ENCODE measurements at places on chromosomes 7 and 10.

GRCh38 chr7:85292908-85293576, 106.2 kb upstream of the SEMA3D start:
- no peak for DNase-seq

- DNase-seq, result peak; percentile 71
These were observed 144.0 kb upstream of the RET start for GRCh38 chr10:42932735-42933447.

GRCh38 chr7:15330943-15331342, 230.9 kb downstream of the AGMO start:
- DNase-seq, result no peak

GRCh38 chr10:15213461-15213861, 45.0 kb upstream of the NMT2 start:
- no peak for DNase-seq

GRCh38 chr7:26293569-26294308, 2.1 kb downstream of the SNX10 start:
- peak; percentile 9 for DNase-seq

- no peak for DNase-seq
These were observed 46.7 kb downstream of the CAMK1D start for GRCh38 chr10:12396093-12396492.

- no peak for DNase-seq
These were observed 252.8 kb upstream of the GPR26 start for GRCh38 chr10:123413353-123413752.

DNA sequence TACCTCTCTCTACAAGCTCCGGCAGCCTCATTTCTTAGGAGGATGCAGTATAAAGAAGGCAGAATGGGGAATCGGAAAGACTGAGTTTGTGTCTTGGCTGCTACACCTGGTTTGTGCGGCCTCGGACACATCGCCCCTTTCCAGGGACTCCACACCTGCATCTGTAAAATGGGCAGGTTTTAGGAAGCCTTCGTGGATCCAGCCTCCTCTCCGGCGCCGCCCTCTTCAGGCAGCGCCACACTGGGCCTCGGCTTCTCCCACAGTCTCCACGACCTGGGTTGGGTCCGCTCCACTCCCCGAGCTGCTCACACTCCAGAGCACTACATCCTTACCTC, 341 bp downstream of the GOT1 start:
- no peak for DNase-seq

DNA sequence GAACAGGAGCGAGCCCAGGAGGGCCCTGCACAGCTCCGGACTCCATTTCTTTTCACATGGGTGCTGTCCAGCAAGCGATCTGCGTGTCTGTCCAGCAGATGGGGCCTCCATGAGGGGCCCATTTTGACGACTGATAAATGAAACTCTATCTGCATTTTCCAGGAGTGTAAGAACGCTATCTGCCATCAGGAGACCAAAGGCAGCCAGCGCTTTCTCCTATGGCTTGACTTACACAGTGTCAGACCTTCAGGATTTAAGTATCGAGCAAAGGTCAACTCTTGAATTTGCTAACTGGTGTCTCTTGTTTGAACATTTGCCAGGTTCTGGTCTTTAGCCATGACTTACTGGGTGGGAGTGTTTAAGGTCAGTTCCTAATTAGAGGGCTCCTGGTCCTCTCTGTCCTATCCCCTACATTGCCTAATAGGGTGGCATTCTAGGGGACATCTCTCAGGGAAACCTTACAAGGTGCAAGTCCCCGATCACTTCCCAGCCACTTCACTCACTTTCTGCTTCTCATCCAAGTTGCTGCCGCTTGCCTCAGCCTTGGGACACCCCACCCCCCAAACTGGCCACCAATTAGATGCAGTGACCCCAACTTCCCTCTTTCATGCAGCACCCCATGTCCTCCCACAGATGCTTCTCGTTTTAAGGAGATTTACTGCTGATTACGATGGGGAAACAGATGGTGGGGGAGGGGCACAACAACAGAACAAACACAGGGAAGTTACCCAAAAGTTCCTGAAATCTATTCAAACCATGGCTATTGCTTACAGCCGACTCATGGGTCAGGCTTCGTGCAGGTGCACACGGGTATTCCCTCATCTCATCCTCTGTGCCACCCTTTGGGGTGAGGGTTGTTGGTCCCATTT, 20.0 kb downstream of the VSIR start:
- DNase-seq, result no peak

DNA sequence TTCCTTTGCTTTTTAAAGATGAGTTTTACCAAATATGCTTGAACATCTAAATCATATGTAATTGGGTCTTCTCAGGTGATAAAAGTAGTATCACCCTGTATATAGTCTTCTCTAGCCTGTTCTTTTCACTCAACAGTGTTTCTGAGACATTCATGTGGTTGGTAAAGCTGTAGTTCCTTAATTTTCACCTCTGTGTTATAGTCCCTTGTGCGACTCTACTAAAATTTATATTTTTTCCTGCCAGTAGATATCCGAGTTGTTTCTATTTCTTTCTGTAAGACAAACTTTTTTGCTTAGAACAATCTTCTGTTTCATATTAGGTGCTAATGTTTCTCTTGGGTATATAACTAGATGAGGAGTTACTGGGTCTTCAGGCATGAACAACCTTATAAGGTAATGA, 35.6 kb downstream of the SYPL1 start:
- no peak for DNase-seq

DNA sequence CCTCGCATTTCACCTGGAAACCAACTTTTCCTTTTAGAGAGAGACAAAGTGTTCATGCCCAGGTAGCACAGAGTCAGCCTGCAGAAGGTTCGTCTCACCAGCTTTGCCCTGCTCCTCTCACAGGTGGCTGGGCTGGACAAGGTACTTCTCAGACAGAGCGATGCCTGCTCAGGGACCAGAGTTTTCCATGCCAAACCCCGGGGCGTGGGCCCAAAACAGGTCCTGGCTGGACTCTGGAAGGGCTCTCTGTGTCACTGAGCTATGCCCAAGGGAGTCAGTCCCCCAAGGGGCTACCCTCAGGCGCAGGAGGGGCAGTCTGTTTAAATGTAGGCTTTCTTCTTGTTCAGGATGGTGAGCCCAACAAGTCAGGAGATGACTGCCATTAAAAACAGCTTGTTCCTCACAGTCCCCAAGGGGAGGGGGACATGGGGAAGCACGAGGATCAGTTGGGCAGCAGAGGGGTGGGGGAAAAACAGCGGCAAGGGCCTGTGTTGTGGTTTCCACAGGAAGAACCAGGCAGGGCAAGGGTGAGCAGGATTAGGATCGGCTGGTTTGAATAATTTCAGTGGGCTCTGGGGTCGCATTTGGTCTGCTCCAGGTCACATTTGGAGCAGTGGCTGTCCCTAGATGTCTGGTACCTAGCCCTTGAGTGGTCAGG, 55.5 kb upstream of the FIGNL1 start:
- no peak for DNase-seq

DNA sequence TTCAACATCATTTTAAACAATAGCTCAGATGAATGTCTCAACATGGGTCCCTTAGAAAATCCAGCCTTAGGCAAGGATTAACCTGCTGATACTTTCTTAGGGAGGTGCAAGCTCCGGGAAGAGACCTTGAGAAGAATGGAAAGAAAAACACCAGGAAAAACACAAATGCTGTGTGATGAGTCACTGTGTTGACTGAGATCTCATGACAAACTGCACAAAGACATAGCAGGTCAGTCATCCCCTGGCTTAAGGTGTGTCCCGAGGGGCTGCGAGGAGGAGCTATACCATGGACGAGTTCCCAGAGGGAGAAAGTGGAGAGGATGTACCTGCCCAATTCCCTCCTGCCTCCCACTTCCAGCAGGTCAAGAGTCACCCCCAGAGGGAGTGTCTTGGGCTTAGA, 98.0 kb downstream of the TEX36 start:
- no peak for DNase-seq

DNA sequence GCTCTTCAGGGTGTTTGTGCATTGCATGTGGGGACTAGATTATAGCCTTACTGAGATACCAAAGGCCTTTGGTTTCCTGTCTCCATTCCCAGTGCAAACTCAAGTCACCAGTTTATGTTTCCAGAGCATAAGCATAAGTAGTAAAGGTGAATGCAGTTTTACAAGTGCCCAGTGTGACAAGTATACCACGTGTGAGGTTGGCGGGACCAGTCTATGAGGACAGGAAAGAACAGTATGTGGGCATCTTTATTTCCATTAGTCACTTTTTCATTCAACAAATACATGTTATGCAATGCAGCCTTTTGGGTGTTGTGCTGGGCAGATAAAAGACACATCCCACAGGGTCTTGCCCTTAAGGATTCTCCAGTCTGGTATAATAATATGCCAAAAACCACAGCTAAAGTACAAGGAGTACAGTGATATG, 146.5 kb downstream of the ARID5B start:
- DNase-seq, result no peak

DNA sequence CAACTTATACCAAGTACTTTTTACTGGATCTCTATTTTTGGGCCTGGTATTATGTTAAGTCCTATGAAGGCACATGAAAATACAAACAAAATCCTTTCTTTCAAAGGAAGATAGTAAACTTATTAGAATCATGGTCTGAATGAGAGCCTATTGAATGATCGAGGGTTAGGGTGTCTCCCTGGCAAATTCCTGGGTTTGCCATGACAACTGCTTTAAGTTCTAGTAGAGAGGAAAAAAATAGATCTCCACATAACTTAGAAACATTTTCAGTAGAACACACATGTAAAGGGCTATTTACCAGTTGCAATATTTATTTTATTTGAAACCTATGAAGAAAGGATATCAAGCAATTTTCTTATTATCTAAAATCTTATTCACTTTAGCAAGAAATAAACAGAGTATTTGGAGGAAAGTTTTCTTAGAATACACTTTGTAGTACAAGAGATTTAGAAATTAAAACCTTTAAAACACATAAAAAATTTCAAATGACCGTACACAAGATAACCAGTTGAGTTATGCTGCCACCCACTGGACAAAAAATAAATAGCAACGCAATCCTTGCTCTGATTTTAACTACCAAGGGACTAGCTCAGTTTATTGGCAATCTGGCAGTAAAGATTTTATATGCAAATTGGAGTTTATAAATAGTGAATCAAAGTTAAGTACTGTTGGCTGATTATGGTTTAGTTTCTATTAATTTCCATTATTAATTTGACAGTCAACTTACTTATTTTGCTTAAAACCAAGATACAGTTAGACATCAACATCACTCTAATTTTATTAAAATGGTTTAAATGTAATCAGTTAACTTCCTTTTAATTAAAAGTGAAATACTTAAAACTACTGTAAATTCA, 33.9 kb downstream of the CACUL1 start:
- peak; percentile 43 for DNase-seq

DNA sequence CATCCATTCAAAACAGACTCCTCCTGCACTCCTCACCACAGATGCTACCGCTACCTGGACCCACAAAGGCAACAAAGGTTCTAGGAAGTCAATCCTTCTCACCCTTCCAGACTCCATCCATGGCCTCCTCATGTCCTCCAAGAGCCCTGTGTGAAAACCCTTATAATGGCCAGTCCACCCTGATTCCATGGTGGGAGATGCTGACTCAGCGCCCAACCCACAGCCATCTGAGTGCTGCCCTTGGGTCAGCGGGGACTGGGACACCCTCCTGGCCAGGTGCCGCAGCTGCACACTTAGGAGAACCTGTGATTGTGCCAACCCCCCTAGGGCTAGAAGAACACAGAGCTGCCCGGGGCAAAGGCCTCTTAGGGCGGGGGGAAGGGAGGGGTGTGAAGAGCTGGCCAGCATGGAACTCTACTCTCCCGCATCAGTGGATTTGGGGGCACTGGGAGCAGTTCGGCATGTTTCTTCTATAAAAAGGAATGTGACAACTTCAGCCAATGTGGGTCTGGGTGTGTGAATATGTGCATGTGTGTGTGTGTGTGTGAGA, 25.4 kb downstream of the TMEM273 start:
- DNase-seq, result no peak

DNA sequence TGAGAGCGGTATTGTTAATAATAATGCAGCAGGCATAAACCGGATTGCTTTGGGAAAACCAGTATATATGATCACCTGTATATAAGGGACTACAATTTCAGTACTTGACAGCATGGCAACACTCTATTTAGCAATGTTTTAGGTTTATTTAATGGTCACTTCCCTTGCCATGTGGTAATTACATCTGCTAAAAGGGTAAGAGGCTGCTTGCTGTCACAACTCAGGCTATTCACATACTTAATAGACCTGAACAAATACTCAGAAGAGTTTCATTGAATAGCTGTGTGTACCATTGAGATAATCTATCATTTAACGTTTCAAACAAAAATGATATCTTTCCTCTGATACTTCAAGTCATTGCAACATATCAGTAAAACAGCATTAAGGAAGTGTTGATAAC, 90.1 kb downstream of the PCDH15 start:
- DNase-seq, result no peak

DNA sequence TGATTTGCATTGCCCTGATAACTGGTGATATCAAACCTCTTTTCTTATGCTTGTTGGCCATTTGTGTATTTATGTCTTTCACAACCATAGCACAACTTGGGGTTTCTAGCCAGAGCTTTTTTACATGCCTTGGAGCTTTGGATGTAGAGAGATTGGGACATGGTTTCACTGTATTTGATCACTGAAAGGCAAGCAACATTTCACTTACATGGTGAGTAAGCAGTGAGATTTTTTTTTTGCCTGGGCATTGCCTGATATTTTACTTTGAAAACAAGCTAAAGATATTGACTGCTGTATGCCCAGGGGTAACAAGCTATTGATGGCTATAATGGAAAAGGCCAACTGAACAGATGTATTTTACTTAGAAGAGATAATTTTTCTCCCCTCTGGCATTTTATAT, 259.0 kb downstream of the PHTF2 start:
- no peak for DNase-seq

DNA sequence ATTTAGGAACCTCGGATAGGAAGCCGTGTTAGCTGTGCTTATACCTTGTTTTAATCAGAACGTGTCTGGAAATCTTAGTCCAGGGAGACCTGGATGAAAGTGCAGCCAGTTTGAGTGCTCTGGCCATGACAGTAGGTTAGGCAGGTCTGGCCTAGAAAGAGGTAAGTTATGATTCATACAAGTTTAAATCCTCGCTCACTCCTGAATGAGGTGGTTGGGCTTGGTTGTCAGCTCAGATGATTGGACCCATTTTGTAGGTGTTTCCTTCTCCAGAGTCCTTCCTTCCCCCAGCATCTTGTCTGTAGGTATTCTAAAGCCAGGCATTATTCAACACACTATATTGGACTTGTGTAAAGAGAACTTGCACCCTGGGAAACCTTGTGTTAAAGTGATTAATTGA, 561.9 kb upstream of the GALNT17 start:
- no peak for DNase-seq

GRCh38 chr10:133107442-133107841, 19.7 kb downstream of the ADGRA1 start:
- DNase-seq, result no peak

GRCh38 chr10:99564361-99564760, 31.6 kb downstream of the NKX2-3 start:
- DNase-seq, result no peak

GRCh38 chr10:6115411-6115810, 26.6 kb downstream of the RBM17 start:
- no peak for DNase-seq

- no peak for DNase-seq
These were observed 252.3 kb upstream of the MKLN1 start for GRCh38 chr7:131075406-131075805.

Data from stimulated activated CD4-positive, alpha-beta T cell treated with anti-CD3 and anti-CD28 coated beads, TNF-alpha, amount 100 ng/mL, for 1 hour (primary cell).